ENCODE measurements at places on chromosomes 12 and 14.

DNA sequence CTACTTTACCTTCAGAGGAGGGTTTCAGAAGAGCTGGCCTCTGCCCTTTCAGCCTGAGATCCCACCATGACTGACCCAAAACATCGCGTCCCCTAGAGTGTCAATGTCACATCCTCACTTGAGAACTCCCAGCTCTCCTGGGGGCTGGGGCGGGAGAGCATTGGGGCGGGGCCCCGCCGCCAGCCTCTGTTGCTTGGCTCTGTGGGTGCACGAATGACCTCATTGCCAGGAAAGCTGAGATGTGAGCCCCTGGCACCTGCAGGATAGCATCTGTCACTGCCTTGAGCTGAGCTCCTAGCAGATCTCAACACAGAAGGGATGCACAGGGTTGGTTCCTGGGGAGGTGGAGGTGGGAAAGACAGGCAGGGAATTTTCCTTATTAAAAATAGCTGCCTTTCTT lies 20.6 kb upstream of the MYL2 start:
- no peak for DNase-seq

GRCh38 chr12:53845932-53846331 lies 92.7 kb upstream of the HOXC13 start:
- DNase-seq, result no peak

- no peak for DNase-seq
These were observed 324.5 kb downstream of the NUAK1 start for GRCh38 chr12:105814283-105814682.

DNA sequence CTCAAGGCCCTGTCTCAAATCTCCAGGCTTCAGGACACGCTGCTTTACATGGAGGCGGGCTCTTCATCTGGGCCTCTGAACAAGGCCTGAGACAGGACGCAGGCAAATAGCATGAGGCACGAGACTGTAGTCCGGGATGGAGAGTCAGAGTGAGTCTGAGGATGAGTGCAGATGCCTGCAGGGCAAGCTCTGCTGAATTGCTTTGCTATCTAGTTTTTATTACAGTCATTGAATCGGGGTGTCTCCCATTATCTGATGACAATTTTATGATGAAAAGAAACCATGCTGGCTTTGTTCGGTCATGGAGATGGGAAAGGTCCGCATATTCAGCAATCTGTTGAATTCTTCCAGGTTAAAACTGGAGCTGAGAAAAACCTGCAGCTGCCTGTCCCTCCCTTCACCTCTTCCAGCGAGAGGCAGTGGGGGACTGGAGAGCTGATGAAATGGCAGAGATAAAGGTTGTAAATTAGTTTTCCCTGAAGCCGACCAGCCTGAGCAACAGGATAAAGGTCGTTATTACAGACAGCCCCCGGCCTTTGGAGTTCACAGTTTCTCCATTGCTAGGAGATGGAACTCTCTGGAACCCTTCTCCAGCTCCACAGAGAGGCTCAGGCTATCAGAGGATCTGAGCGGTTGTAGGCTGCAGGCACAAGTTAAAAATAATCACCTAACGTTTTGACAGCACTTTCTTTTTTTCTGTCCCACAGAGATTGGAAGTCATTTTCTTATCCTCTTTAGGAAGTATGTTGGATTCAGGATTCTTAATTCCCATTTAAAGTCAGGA lies 1.3 kb upstream of the ADGRD1 start:
- no peak for DNase-seq

GRCh38 chr12:48988030-48988649 lies 10.0 kb downstream of the WNT1 start:
- DNase-seq, result peak; percentile 77

DNA sequence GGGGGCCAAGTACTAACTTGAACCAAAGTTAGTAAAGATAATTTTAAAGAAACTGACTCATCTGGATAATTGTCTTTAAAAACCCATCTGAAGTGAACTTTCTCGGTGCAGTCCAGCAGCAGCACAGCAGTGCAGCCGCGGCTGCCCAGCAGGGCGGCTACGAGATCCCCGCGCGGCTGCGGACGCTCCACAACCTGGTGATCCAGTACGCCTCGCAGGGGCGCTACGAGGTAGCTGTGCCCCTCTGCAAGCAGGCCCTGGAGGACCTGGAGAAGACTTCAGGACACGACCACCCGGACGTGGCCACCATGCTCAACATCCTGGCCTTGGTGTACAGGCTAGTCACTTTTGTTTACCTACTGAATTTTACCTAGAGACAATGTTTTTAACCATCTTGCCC lies 33.6 kb downstream of the KLC1 start:
- no peak for DNase-seq

- no peak for DNase-seq
These were observed 193.9 kb upstream of the C14orf180 start for GRCh38 chr14:104385531-104386101.

GRCh38 chr12:119673634-119674033 lies 5.7 kb downstream of the PRKAB1 start:
- peak; percentile 48 for DNase-seq

DNA sequence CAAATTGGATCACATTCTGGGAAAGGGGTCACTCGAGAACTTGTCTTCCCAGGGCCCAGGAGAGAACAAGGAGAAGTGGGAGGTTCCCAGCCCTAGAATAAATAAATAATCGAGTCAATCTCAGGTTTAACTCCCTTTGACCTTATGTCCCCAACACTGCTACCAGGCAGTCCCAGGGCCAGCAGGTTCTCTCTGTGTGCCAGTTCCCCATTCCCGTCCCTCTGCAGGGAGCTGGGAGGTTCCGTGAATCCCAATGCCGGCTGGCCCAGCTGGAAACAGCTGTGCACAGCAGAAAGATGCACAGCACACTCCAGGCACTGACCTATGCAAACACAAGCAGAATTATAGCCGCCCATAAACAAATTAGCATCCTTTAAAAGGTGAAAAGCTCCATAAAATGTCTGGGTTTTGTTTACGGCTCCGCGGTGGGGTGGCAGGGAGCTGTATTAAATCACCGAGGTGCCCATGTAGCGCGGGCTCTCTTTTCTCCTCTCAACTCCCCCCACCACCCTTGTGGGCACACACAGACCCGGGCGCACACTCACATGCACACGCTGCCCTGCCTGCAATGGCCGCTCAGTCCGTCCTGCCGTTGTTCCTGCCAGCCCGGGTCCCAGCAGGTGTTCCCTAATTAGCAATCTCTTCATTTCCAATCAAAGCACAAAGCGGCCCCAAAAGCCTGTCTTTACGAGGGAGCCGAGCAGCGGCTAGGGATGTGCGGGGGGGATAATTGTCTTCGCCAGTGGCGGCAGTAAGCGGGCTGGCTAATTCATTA lies 46.6 kb upstream of the ESRRB start:
- DNase-seq, result no peak

DNA sequence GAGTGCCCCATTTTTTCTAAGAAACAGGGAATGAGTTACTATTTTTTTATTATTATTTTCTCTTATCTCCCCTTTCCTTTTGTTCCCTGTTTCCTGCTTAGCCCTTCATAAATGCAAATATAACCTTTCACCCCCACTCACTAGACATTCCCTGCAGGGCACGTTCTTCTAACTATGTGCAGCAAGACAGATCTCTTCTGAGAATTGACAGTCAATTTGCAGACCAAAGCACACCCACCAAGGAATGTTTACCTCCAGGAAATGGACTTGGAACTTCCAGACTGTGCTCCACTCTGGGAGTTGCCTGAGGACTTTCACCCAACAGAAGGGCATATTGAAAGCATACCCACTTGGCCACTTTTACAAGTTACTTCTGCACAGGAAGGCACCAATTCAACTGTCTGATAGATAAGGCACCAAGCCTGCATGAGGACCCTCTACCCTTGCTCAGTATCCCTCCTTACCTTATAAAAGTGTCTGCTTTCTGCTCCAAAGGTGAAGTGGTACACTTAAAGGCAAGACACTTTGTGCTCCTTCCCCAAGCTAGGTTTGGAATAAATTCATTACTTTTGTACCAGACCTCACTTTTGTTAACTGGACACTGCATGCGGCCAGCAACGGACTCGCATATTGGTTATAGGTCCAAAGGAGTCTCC lies 6.5 kb downstream of the TAS2R19 start:
- peak; percentile 9 for DNase-seq

GRCh38 chr14:48826058-48826457 lies 760.1 kb downstream of the RPS29 start:
- no peak for DNase-seq

- no peak for DNase-seq
These were observed 62.7 kb upstream of the PELI2 start for GRCh38 chr14:56055511-56055910.

GRCh38 chr14:95961481-95961880 lies 77.7 kb upstream of the C14orf132 start:
- no peak for DNase-seq

- no peak for DNase-seq
These were observed 830.1 kb upstream of the MGAT4C start for GRCh38 chr12:87086118-87086891.

DNA sequence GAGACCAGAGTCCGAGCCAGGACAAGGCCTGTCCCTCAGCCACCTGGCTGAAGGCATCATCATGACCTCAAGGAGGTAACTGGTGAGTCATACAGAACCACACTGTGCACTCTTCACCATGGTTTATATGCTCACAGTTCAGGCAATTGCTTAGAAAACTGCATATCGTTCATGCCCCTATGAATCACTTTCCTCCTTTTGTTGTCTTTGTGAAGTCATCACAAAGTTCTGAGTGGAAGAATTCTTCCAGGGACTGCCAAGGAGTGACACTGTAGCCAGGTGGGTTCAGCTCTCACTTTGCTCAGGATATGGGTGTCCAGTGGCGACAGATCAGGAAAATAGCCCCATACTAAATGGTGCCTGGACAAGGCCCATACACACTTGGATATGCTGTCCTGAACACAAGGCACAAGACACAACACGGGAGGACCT lies 92.5 kb downstream of the DPF3 start:
- DNase-seq, result no peak

GRCh38 chr12:91657032-91657431 lies 474.4 kb upstream of the DCN start:
- no peak for DNase-seq

- DNase-seq, result no peak
These were observed 154.2 kb downstream of the NRXN3 start for GRCh38 chr14:78324353-78324752.

- DNase-seq, result peak; percentile 58
These were observed 45.6 kb upstream of the RIMBP2 start for GRCh38 chr12:130761537-130762318.

DNA sequence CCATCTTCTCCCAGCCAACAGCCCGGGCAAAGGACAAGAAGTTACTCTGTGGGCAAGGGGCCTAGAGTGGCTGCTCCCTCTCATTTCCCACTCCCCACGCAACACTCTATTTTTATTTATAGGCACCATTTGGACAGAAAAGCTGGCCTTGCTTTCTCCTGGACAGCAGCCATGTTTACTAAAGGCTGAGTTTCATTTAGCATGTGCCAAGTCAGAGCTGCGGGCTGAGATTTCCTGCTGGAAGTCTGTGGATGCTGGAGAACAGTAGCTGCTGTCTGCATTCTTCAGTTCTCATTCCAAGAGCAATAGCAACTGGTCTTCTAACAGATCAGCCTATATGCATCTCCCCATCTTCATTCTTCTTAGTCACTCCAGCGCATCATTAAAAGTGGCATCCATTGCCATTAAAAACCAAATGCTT lies 8.3 kb downstream of the COL2A1 start:
- DNase-seq, result no peak

GRCh38 chr14:87483271-87484260 lies 509.4 kb downstream of the GALC start:
- DNase-seq, result no peak

DNA sequence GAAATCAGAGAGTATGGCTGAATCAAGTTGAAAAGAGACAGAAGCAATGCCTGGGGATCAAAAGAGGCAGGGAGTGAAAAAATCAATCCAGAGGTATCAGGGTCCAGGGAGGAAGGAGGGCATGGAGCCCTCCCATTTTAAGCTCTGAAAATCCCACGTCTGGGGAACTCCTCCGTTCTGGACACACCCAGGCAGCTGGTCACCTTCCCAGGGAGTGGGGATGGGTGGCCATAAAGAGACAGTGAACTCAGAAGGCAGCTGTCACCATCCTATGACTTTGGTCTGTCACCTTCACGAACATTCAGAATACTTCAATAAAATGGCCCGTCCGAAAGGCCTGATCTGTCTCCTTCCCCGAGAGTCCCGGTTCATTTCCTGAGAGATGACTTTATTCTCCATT lies 71.6 kb downstream of the MAP1LC3B2 start:
- no peak for DNase-seq

GRCh38 chr14:70653662-70654061 lies 11.9 kb downstream of the TTC9 start:
- DNase-seq, result no peak

GRCh38 chr14:94685166-94685581 lies 73.0 kb downstream of the SERPINA3 start:
- DNase-seq, result no peak

DNA sequence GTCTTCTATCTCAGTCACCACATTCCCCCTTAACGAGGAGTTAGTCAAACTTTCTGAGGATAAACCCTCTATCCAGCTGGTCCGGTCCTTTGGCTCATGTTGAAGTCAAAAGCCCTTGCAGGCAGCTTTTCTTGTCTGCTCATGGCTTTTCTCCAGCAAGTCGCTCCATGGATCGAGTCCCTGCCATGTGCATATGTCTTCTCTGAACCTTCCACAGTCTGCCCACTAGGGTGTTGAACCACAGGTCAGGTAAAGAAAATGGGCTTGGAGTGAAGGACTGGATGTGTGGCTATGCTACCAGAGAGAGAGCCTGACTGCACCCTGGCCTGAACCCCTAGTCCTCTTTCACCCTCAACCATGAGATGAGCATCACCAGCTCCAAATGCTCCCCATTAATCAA lies 22.8 kb downstream of the C14orf132 start:
- DNase-seq, result no peak

DNA sequence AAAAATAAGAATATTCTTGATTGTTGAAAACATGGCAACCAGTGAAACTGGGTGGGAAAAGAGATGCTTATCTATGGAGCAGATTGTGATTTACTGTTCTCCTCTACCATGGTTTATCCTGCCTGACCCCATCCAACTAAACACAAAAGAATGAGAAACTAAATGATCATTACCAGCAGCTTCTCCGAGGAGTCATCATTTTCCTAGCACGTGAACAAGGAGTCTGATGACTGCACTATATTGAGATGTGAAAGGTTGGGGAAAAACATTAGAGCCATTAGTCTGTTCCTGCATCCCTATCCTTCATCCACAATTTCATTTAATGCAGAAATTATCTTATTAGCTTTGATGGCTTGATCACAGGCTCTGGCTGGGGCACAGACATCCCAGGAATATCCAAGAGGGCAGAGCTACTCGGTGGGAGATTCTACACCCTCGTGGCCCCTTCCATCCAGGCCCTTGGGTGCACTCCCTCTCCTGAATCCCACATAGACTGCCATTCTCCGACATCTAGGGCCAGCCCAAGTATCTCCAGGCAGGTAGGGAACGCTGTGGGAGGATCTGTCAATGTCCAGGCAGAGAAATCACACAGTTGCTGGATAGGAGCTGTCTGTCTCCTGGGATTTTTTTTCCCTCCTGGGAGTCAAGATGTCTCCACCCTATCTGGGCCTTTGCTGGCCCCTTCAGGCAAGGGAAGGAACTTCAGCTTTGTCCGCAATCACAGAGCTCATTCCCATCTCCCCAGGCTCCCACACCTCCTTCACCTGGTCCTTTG lies 43.3 kb upstream of the DHRS4 start:
- peak; percentile 56 for DNase-seq

GRCh38 chr14:51079489-51079888 lies 15.4 kb downstream of the TRIM9 start:
- no peak for DNase-seq

GRCh38 chr12:131861261-131862083 lies 33.0 kb upstream of the ULK1 start:
- no peak for DNase-seq
